Endodermal cell (in vitro differentiated cells): ENCODE measurements at places on chromosomes 4 and X. TPM values are rescaled to one million over a fixed set of nuclear protein-coding genes. Genes with fewer than 3 reads are reported as not detected.

The TRIM61 gene
- total RNA-seq = 3.8 and 4.0 TPM in 2 replicates

The XIAP gene
- 54.0 and 59.8 TPM in 2 replicates for total RNA-seq

GRCh38 chr4:171022824-171023230, 790.4 kb upstream of the GALNTL6 start:
- no peak for DNase-seq
- H3K4me3 ChIP-seq = no peak overlapping the region
- H3K36me3 ChIP-seq = no peaks in the 10 kb centered on the region
- H3K4me1 ChIP-seq = no peaks in the 10 kb centered on the region
- peak overlapping the region; percentile 9 for H3K27ac ChIP-seq

The GPR119 gene
- total RNA-seq = not detected in 3 replicates

DNA sequence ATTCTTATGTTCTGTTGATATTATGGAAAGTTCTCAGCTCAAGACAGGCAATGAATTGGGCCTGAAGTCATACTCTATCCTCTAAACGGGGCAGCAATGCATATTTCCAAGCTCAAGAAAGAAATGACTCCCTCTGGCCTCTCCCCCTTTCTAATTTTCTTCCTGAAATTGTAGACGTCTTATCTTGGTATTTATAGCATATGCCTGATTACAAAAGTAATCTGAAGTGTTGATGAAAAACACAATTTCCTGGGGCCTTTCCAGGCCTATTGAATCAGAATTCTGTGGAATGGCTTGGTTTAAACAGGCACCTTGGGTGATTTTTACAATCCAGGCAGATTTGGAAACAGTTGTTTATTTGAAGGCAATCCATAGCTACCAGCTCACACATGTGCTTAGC, 21.4 kb upstream of the PGRMC2 start:
- H3K27ac ChIP-seq = no peak overlapping the region
- H3K27me3 ChIP-seq = no peaks in the 10 kb centered on the region
- no peaks in the 10 kb centered on the region for H3K36me3 ChIP-seq
- DNase-seq = no peak
- no peaks in the 10 kb centered on the region for H3K4me1 ChIP-seq
